ENCODE measurements at places on chromosomes 2 and 18. TPM values are rescaled to one million over a fixed set of nuclear protein-coding genes. Genes with fewer than 3 reads are reported as not detected.

DNA sequence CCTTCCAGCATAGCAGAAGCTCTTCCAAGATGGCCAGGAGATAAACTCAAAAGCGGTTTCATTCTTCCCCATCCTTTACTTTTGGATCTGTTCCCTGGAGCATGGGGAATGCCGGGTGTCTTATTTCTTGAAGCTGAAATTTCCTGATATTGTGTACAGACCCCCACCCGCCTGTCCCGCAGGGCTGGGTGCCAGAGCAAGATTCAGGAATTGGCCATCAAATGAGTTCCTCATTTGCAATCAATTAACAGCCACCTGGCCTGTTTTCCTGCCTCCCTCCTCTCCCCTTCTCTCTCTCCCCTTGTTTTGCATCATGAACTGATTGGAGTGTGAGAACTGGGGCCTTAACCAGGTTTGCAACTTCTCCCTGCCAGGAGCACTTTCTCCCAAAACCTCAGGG, 202.1 kb downstream of the SH3RF3 start:
- DNase-seq, result no peak

- DNase-seq, result no peak
These were observed 165.2 kb downstream of the TWIST2 start for GRCh38 chr2:239012936-239013677.

GRCh38 chr2:86297382-86298147, 39.9 kb downstream of the REEP1 start:
- DNase-seq, result no peak

GRCh38 chr18:73952296-73952946, 195.2 kb downstream of the FBXO15 start:
- no peak for DNase-seq

The FBXO15 gene
- 0.73 TPM for total RNA-seq

GRCh38 chr2:131145040-131145439, 39.9 kb downstream of the PLEKHB2 start:
- DNase-seq, result no peak

GRCh38 chr18:74337155-74337911, 21.7 kb downstream of the C18orf63 start:
- DNase-seq, result no peak

- no peak for DNase-seq
These were observed 52.0 kb downstream of the STAT1 start for GRCh38 chr2:190961918-190962487.

GRCh38 chr18:37565977-37566478, 430 bp upstream of the CELF4 start:
- DNase-seq, result peak; percentile 20

The NEU4 gene
- total RNA-seq, result not detected

The RESP18 gene
- not detected for total RNA-seq

DNA sequence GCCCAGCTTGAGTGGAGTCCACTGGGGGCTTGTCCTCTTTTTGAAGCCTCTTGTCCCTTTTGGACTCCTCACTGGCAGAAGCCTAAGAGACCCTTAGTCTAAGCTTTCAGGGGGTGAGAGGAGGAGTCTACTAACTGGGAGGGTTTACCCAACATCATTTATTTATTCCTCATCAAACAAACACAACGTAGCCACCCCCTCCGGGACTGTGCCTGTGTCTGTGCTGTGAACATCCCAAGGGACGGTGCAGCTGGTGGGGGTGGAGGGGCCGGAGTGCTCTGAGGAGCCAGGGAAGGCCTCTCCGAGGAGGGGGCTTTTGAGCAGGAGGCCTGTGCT, 42.7 kb upstream of the TAF1B start:
- no peak for DNase-seq

DNA sequence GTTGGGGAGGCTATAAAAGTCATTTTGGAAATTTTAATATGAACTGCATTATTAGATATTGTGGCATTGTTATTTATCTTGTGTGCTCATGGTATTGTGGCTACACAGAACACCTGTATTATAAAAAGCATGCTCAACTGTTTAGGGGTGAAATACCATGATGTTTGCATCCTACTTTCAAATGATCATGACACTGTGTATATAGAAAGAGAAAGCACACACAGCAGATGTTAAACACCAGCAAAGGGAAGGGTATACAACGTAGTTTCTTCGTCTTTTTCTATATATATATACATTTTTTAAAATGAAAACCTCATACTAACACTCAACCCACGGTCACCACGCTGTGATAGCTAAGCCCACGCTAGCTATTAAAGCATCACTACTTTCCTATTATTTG, 27.1 kb downstream of the STARD7 start:
- DNase-seq, result no peak

The PSME4 gene
- 78.8 TPM for total RNA-seq

The ZNF521 gene
- total RNA-seq, result not detected

- DNase-seq, result no peak
These were observed 6.6 kb upstream of the ASAP2 start for GRCh38 chr2:9199716-9200632.

DNA sequence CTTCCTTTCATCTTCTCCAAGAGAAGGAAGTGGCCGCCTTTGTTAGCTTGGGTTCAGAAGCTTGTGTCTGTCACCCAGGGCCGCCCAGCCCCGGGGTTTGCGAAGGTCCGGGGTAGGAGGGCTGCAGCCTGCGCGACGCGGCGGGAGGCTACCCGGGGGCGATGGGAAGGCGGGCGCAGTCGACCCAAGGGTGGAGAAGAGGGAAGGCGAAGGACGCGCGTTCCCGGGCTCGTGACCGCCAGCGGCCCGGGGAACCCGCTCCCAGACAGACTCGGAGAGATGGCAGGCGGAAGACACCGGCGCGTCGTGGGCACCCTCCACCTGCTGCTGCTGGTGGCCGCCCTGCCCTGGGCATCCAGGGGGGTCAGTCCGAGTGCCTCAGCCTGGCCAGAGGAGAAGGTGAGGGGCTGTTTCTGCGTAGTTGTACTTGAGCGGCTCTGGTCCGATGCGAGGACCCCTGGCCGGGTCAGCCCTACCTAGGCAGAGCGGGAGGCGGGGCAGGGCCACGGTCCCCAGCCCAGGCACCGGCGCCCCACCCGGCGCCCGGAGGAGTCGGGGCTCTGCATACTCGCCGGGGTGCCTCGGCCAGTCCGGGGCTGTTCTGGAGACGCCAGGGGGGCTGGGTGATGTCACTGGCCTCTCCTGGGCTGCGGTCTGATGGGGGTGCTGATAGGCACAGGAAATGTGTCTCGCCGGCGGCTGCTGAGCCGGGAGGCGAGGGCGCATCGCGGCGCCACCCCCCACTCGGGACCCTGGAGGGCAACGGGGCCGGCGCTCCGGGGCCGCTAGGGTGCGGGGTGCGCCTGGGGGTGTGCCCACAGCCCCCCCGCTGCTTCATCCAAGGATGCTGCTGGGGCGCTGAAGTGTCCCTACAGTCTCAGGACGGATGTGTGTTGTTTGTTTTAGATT, at the start of gene QPCT:
TSS of gene QPCT (plus strand) at position 178 of the 909 bp plus-strand sequence. CDS start at position 280, 102 bp downstream.
- DNase-seq, result no peak

DNA sequence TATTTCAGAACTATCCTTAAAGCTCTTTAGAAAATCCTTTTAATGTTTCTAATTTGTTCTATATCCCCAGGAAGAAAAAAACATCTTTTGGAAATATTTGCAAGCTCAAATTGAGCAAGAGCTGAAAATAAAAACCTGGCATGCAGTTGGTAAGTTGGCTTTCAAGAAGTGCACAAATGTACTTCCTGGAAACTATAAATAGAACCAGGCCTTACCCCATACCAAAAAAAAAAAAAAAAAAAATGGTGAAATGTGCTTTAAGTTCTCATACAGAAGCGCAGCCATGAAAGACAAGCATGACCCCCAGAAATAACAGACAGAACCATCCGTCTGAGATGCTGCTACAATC, 178.5 kb downstream of the HDAC4 start:
- DNase-seq, result no peak

- DNase-seq, result no peak
These were observed 35.6 kb upstream of the ASB1 start for GRCh38 chr2:238391042-238391689.

DNA sequence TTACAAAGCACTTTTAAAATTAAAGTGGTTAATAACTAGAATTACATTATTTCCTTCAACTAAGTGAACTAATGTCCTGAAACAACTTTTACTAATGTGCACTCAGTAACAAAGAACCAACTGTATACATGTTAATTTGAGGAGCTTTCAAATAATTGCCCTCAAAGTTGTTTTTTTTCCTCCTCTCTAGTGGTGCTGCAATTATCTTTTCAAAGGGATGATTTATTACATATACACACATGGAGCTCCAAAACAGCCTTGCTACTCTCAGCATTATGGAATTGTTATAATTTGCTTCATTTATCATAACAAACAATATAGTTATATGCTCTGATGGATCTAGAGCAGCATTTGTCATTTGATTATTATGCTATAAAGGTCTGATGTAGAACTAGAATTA, 246.3 kb upstream of the RASGRP3 start:
- no peak for DNase-seq

- no peak for DNase-seq
These were observed at the start of gene HOXD12 for GRCh38 chr2:176099728-176100546. HOXD12 (plus strand) TSS chr2:176099795; CDS start chr2:176099802, 7 bp downstream.

The CRYGD gene
- not detected for total RNA-seq

DNA sequence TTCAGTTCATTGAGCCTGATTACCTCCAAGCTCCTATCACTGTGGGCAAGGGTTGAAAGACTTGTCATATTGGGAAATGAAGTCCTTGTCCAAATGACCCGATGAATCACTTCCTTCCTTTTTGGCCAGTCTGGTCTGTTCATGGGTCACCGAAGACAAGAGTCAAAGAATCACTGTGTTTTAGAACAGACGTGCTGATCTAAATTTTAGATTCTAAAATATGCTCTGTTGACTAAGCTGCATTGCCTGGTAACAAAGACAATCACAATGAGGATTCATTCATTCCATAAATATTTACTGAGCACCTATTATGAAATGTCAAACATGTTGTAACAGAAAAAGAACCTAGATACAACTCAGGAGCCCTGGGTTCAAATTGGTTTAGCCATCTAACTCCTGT, 99.4 kb upstream of the RND3 start:
- DNase-seq, result peak; percentile 86

GRCh38 chr2:236483102-236483501, 86.5 kb upstream of the ACKR3 start:
- no peak for DNase-seq

The CRYGC gene
- not detected for total RNA-seq

The METTL4 gene
- 8.2 TPM for total RNA-seq

GRCh38 chr2:236597629-236598028, 28.0 kb downstream of the ACKR3 start:
- DNase-seq, result no peak

GRCh38 chr2:71792926-71793761, 339.8 kb downstream of the DYSF start:
- DNase-seq, result no peak

DNA sequence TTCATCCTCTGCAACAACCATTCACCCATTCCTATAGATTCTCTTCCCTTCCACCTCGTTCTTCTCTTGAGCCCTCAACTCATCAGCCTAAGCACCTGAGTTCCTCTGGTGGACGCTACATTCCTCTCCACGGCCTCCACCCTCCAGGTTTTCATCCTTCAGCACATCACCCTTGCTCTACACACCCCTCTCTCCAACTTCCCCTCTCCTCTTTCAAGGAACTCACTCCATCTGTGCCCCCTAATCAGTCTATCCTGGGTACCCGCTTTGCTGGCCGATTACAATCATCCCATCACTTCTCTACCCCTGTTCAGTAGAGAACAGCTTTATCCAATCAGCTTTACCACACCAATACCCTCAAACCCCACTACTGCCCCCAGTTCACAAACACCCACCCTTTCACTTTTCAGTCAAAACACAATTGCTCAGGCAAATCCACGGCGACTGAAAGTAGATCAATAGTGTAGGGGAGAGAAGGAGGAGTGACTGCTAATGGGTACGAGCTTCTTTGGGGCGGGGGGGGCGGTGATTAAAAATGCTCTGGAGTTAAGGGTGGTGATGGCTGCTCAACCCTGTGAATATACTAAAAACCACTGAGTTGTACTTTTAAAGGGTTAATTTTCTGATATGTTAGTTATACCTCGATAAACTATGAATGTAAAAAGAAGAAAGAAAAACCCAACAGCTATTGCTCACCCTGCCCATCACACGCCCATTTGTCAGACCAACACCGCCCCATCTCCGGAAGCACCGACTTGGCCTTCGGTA, 857 bp downstream of the DYM start:
- no peak for DNase-seq

The DSC2 gene
- total RNA-seq, result 88.7 TPM

GRCh38 chr18:35502052-35502451, 4.3 kb upstream of the INO80C start:
- peak; percentile 76 for DNase-seq

DNA sequence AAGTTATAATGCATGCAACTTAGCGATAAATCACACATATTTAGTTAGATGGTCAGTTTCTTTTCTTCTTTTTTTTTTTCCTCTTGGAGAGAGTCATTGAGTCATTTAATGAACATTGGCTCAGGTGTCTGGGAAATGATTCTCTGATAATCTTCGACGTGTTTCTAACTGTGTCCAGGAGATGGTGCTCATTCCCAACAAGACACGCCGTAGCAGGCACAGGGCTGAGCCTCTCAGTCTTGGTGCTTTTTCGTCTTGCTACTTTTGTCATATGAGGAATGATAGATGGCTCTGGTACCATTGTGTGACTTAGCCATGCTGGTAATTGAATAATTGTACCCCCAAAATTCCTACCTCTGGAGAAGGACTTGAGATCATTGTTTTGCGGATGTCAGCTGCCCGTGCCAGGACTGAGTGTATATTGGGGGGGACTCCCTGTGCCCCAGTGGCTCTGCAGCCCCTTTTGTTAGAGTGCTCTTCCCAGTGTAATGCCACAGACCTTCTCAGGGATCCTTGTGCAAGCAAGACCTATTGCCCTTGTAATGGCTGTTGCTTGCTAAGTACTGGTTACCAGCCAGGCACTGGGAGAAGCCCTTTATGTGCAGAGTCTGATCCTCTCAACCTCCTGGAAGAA, 107.6 kb upstream of the CYRIA start:
- peak; percentile 55 for DNase-seq

- DNase-seq, result no peak
These were observed 16.2 kb upstream of the DCC start for GRCh38 chr18:52323802-52324201.

The ZAP70 gene
- total RNA-seq, result 0.17 TPM
